ENCODE measurements at places on chromosomes 13 and 19. TPM values are rescaled to one million over a fixed set of nuclear protein-coding genes. Genes with fewer than 3 reads are reported as not detected.

ARHGEF1 gene
- total RNA-seq: 11.5 TPM

HTR2A gene
- total RNA-seq: not detected

ZNF442 gene
- total RNA-seq: 3.6 TPM

POSTN gene
- 32.6 TPM for total RNA-seq

ZNF541 gene
- not detected for total RNA-seq

ERVK3-1 gene
- 33.0 TPM for total RNA-seq

THSD1 gene
- 19.0 TPM for total RNA-seq

CEACAM3 gene
- total RNA-seq: not detected

PCP2 gene
- total RNA-seq: not detected

GRCh38 chr19:7658219-7658686 is 10.6 kb upstream of the RETN start:
- H3K4me1 ChIP-seq: no peaks in the 10 kb centered on the region
- H3K36me3 ChIP-seq: no peaks in the 10 kb centered on the region
- H3K4me3 ChIP-seq: no peak overlapping the region
- peaks cover 10% of the 10 kb centered on the region for H3K27me3 ChIP-seq
- no peak overlapping the region for H3K27ac ChIP-seq
- no peak for DNase-seq

- peak; percentile 54 for DNase-seq
- no peak overlapping the region for H3K4me3 ChIP-seq
- peaks cover 3% of the 10 kb centered on the region for H3K4me1 ChIP-seq
- H3K27me3 ChIP-seq: no peaks in the 10 kb centered on the region
- H3K27ac ChIP-seq: no peak overlapping the region
Observed at GRCh38 chr13:43107780-43108179, 84.4 kb downstream of the DNAJC15 start.

- H3K36me3 ChIP-seq: no peaks in the 10 kb centered on the region
- no peaks in the 10 kb centered on the region for H3K27me3 ChIP-seq
- peaks cover 33% of the 10 kb centered on the region for H3K4me1 ChIP-seq
- peak overlapping the region; percentile 82 for H3K27ac ChIP-seq
Observed at GRCh38 chr19:12778905-12779161, 3.5 kb upstream of the HOOK2 start.

GRCh38 chr13:51071493-51071892 is 39.6 kb downstream of the C13orf42 start:
- H3K27me3 ChIP-seq: peaks cover 19% of the 10 kb centered on the region
- DNase-seq: no peak
- H3K27ac ChIP-seq: no peak overlapping the region

- H3K4me3 ChIP-seq: no peak overlapping the region
- no peaks in the 10 kb centered on the region for H3K4me1 ChIP-seq
- DNase-seq: no peak
- H3K36me3 ChIP-seq: no peaks in the 10 kb centered on the region
- H3K27me3 ChIP-seq: no peaks in the 10 kb centered on the region
Observed at GRCh38 chr13:111973605-111974340, 93.2 kb upstream of the SOX1 start.

GRCh38 chr13:98301721-98302120 is 124.7 kb upstream of the RNF113B start:
- DNase-seq: peak; percentile 89
- H3K36me3 ChIP-seq: peaks cover 4% of the 10 kb centered on the region
- H3K27ac ChIP-seq: peak overlapping the region; percentile 96

GRCh38 chr19:55958356-55958755 is 10.7 kb downstream of the NLRP8 start:
- H3K36me3 ChIP-seq: no peaks in the 10 kb centered on the region
- no peaks in the 10 kb centered on the region for H3K4me1 ChIP-seq
- H3K27me3 ChIP-seq: no peaks in the 10 kb centered on the region
- H3K27ac ChIP-seq: no peak overlapping the region

- DNase-seq: peak; percentile 18
- no peaks in the 10 kb centered on the region for H3K36me3 ChIP-seq
- no peaks in the 10 kb centered on the region for H3K4me1 ChIP-seq
- no peak overlapping the region for H3K27ac ChIP-seq
- H3K4me3 ChIP-seq: no peak overlapping the region
Observed at GRCh38 chr13:111429064-111429558, 108.7 kb downstream of the TEX29 start.

GRCh38 chr13:32852526-32852925 is 163.7 kb upstream of the KL start:
- H3K4me3 ChIP-seq: no peak overlapping the region
- DNase-seq: peak; percentile 40
- H3K36me3 ChIP-seq: no peaks in the 10 kb centered on the region
- peaks cover 2% of the 10 kb centered on the region for H3K4me1 ChIP-seq
- no peak overlapping the region for H3K27ac ChIP-seq

GRCh38 chr13:85993567-85993966 is 194.3 kb upstream of the SLITRK6 start:
- DNase-seq: no peak
- no peaks in the 10 kb centered on the region for H3K4me1 ChIP-seq
- H3K27ac ChIP-seq: no peak overlapping the region

GRCh38 chr13:83297586-83298290 is 584.5 kb downstream of the SLITRK1 start:
- no peak overlapping the region for H3K27ac ChIP-seq
- no peak overlapping the region for H3K4me3 ChIP-seq
- no peak for DNase-seq
- no peaks in the 10 kb centered on the region for H3K36me3 ChIP-seq
- H3K4me1 ChIP-seq: no peaks in the 10 kb centered on the region

GRCh38 chr13:20426766-20427448 is 98.8 kb downstream of the CRYL1 start:
- peak; percentile 32 for DNase-seq
- no peaks in the 10 kb centered on the region for H3K4me1 ChIP-seq
- H3K36me3 ChIP-seq: no peaks in the 10 kb centered on the region
- peaks cover 9% of the 10 kb centered on the region for H3K27me3 ChIP-seq
- H3K27ac ChIP-seq: no peak overlapping the region

GRCh38 chr19:38209152-38209551 is 14.9 kb downstream of the DPF1 start:
- no peak overlapping the region for H3K4me3 ChIP-seq
- peaks cover 14% of the 10 kb centered on the region for H3K4me1 ChIP-seq
- H3K27me3 ChIP-seq: no peaks in the 10 kb centered on the region
- no peak for DNase-seq
- no peak overlapping the region for H3K27ac ChIP-seq

DNA sequence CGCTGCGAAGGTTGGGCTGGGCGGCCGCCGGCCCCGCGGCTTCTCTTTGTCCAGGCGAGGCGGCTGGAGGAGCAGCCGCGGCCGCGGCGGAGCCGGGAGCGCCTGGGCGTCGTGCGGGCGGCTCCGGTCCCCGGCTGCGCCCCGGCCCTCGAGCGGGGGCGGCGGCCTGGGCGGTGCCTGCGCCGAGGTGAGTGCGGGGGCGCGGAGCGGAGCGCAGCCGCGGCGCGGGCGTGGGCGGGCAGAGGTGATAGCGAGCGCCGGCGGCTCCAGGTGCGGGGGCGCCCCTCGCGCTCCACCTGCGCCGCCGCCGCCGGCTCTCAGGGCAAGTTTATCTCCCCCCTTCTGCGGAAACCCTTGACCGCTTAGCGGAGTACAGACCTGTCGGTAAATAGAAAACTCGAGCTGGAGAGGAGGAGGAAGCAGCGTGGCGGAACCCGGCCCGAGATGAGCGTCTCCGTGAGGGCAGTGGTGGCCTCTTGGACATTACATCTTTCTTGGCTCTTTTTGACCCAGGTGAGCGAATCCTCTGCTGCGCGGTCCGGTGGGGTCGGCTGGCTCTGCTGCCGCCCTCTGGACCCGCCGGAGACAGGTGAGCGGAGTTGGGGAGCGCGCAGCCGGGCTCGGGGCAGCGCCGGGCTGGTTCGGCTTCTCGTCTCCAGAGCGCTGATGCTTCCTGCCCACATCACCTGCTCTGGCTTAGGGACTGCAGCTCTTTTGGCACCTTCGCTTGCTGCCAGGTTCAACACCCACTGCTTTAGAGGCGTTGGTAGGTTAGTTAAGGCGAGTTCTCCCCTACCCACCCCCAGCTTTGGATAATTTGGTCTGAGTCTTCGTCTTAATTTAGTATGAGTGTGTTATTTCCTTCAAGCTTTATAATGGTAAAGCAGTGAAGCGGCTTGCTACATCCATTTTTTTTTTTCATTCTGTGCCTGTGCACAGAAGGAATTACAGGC is at the start of gene MTUS2:
MTUS2 (plus strand) TSS at position 241 of the 953 bp plus-strand sequence.
- H3K4me1 ChIP-seq: peaks cover 6% of the 10 kb centered on the region
- no peak within 1 kb of the TSS for H3K27ac ChIP-seq
- no peaks in the 10 kb centered on the region for H3K36me3 ChIP-seq
- peak within 1 kb of the TSS; percentile 47 for H3K4me3 ChIP-seq
- peaks cover 39% of the 10 kb centered on the region for H3K27me3 ChIP-seq

- peaks cover 3% of the 10 kb centered on the region for H3K4me1 ChIP-seq
- no peaks in the 10 kb centered on the region for H3K36me3 ChIP-seq
- H3K27me3 ChIP-seq: no peaks in the 10 kb centered on the region
- no peak for DNase-seq
- no peak overlapping the region for H3K4me3 ChIP-seq
Observed at GRCh38 chr13:44833626-44834025, 155.6 kb downstream of the NUFIP1 start.

- H3K27me3 ChIP-seq: no peaks in the 10 kb centered on the region
- H3K27ac ChIP-seq: no peak overlapping the region
- no peaks in the 10 kb centered on the region for H3K36me3 ChIP-seq
- H3K4me3 ChIP-seq: no peak overlapping the region
Observed at GRCh38 chr13:29260684-29261083, 334.8 kb downstream of the SLC7A1 start.

- H3K4me3 ChIP-seq: no peak overlapping the region
- peaks cover 5% of the 10 kb centered on the region for H3K36me3 ChIP-seq
- peaks cover 17% of the 10 kb centered on the region for H3K4me1 ChIP-seq
- no peaks in the 10 kb centered on the region for H3K27me3 ChIP-seq
- H3K27ac ChIP-seq: peak overlapping the region; percentile 70
Observed at GRCh38 chr13:45207319-45207718, 6.5 kb upstream of the KCTD4 start.

GRCh38 chr13:25902455-25902854 is 149.4 kb downstream of the SHISA2 start:
- H3K4me3 ChIP-seq: no peak overlapping the region
- no peaks in the 10 kb centered on the region for H3K36me3 ChIP-seq
- H3K27ac ChIP-seq: no peak overlapping the region
- no peaks in the 10 kb centered on the region for H3K4me1 ChIP-seq
- no peak for DNase-seq

DNA sequence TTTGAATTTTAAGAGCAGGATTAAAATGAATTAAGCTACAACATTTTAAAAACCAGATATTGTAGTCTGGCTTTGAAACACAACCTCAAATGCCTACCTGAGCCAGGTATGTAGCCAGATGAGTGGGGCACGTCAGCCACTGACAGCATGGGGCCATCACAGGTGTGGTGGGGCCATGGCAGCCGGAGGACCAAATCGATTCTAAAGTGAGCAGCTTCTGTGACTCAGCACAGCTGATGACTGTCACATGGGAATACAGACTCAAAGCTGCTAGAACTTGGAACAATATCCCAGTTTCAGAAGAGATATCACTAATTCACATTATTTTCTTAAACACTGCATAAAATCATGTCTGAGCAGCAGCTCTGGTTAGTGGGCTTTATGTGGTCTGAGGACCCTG is 52.8 kb downstream of the SERP2 start:
- no peaks in the 10 kb centered on the region for H3K4me1 ChIP-seq
- H3K4me3 ChIP-seq: no peak overlapping the region
- no peak for DNase-seq
- no peaks in the 10 kb centered on the region for H3K36me3 ChIP-seq
- peaks cover 9% of the 10 kb centered on the region for H3K27me3 ChIP-seq

- no peak overlapping the region for H3K4me3 ChIP-seq
- DNase-seq: no peak
- no peak overlapping the region for H3K27ac ChIP-seq
- peaks cover 59% of the 10 kb centered on the region for H3K36me3 ChIP-seq
Observed at GRCh38 chr13:110192472-110192871, 114.5 kb downstream of the COL4A1 start.

- H3K27ac ChIP-seq: no peak overlapping the region
- no peak for DNase-seq
- H3K36me3 ChIP-seq: peaks cover 13% of the 10 kb centered on the region
- H3K27me3 ChIP-seq: no peaks in the 10 kb centered on the region
- H3K4me3 ChIP-seq: no peak overlapping the region
Observed at GRCh38 chr19:56295531-56296455, 18.8 kb downstream of the ZSCAN5A start.

GRCh38 chr13:27526516-27526915 is 76.2 kb upstream of the MTIF3 start:
- H3K27ac ChIP-seq: no peak overlapping the region
- H3K4me1 ChIP-seq: no peaks in the 10 kb centered on the region
- no peak for DNase-seq
- peaks cover 21% of the 10 kb centered on the region for H3K27me3 ChIP-seq

DNA sequence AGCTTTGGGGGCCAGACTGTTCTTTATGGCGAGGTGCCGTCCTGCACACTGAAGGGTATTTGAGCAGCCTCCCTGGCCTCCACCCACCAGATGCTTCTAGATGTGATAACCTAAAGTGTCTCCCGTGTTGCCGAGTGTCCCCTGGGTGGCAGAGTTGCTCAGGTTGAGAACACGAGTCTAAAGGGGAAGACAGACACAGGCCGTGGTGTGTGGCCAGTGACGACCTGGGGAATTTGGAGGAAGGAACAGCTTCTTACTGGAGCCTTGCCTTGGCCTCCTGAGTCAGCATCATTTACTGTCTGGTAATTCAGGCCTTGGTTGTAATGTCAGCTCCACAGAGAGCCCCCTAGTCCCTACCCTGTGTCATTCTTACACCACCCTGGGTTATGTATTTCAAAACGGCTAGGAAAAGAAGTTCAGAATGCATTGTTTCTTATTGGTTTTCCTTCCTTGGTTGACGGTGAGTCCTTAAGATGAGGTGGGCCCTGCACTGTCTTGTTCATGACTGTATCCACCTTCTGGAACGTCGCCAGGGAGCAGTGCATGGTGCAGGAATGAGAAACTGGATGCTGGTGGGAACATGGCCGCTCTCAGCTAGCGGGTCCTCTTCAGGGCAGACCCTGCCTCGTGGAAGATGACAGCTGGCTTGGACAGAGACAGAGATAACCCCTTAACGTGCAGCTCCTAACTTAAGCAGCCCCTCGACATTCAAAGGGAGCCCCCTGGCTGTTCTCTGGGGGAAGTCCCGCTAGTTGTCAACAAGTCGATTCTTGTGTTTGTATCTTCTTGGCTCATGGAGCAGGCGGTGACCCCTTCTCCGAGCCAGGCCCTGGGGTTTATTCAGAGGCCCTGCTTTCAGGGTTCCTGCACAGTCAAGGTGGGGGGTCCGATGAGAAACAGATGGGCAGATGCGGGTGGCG is 7.2 kb downstream of the SIN3B start:
- H3K27ac ChIP-seq: no peak overlapping the region
- peaks cover 72% of the 10 kb centered on the region for H3K36me3 ChIP-seq
- H3K4me3 ChIP-seq: no peak overlapping the region
- no peaks in the 10 kb centered on the region for H3K27me3 ChIP-seq
- peak; percentile 39 for DNase-seq
- no peaks in the 10 kb centered on the region for H3K4me1 ChIP-seq

DNA sequence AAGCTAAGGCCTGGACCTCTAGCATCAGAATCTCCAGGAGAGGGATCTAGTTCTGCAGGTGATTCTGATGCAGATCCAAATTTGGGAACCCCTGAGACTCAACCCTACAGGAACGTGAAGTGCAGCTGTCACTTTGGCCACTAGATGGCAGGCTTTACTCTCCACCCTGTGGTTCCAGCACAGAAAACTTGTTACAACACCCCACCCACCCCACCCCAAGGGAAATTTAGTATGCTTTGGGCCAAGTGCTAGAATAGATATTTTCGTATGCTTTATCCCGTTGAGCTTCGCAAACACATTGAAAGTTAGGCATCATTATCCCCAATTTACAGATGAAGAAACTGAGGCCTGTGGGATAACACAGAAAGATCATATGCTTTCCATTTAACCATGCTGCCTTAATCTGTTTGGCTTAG is 232.0 kb downstream of the B3GLCT start:
- H3K27ac ChIP-seq: no peak overlapping the region
- no peaks in the 10 kb centered on the region for H3K4me1 ChIP-seq
- peaks cover 28% of the 10 kb centered on the region for H3K27me3 ChIP-seq
- no peak overlapping the region for H3K4me3 ChIP-seq

GRCh38 chr13:45695198-45695730 is 6.9 kb upstream of the CBY2 start:
- DNase-seq: no peak
- H3K4me3 ChIP-seq: no peak overlapping the region
- peaks cover 1% of the 10 kb centered on the region for H3K27me3 ChIP-seq

Data from IMR-90 (cell line).